ENCODE measurements at places on chromosomes 7 and 10.

DNA sequence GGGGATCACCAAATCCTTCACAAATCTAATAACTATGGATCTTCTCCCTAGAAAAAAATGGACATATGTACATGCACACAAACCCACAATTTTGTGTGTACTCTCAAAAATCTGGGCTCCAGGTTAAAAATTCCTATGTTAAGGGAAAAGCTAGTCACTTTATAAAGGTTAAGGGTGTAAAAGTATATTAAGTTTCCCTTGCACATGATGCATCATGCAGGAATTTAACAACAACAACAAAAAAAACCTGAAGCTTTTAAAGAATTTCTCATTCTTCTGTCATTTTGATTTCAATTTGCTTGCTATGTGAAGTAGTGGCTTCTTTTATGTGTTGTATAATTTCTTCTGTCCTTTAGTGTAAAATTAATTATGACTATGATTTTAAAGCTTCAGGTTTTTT lies 123.7 kb downstream of the CNOT4 start:
- no peak for DNase-seq

GRCh38 chr7:133358708-133359107 lies 105.8 kb downstream of the EXOC4 start:
- no peak for DNase-seq

DNA sequence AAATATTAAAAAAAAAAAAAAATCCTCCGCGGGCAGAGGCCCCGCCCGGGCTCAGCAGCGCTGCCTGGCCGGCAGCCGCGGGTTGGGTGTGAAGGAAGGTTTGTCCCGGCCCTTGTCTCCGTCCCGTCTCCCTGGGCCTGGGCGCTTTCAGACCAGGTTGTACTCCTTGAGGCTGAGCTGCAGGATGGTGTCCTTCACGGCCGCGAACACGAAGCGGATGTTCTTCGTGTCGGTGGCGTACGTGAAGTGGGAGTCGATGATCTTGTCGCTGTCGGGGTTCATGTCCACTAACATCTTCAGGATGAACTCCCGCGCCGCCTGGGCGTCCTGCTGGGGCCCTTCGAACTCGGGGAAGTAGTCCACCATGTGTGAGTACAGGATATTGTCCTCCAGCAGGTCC lies 123.7 kb upstream of the KCTD7 start:
- DNase-seq, result no peak

DNA sequence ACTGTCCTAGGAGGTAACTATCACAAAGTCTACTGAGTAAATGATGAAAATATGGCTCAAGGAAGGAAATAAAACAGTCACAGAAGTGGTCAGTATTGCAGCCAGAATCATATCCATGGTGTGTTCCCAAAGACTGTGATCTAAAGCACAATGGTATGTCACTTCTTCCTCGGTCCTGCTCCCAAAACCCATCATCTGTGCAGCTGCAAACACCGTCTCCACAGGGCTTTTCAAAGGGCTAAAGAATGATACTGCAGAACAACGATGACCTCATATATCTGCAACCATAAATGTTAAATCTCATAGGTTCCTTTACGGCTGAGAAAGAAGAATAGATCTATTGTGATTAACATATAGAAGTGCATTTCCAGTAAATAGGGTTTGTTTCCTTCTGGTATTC lies 465.0 kb downstream of the GRID1 start:
- DNase-seq, result no peak

- no peak for DNase-seq
Measured at GRCh38 chr7:603152-603951, 83.7 kb upstream of the PDGFA start.

DNA sequence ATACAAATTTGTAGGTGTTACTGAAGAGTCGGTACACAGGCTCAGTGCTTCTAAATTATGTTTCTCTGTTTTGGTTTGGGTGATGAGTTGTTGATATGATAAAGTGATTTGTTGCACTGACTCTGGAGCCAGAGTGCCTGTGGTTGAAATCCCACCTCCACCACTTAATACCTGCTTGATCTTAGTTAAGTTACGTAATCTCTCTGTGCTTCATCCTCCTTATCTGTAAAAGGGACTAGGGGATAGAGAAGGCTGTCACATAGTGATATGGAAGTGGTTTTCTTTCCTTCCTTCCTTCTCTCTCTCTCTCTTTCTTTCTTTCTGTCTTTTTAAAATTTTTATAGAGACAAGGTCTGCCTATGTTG lies 664 bp upstream of the HPS6 start:
- DNase-seq, result no peak

GRCh38 chr10:51400392-51401096 lies 298.9 kb downstream of the CSTF2T start:
- DNase-seq, result no peak

GRCh38 chr10:43204042-43204942 lies 62.6 kb downstream of the RASGEF1A start:
- no peak for DNase-seq

DNA sequence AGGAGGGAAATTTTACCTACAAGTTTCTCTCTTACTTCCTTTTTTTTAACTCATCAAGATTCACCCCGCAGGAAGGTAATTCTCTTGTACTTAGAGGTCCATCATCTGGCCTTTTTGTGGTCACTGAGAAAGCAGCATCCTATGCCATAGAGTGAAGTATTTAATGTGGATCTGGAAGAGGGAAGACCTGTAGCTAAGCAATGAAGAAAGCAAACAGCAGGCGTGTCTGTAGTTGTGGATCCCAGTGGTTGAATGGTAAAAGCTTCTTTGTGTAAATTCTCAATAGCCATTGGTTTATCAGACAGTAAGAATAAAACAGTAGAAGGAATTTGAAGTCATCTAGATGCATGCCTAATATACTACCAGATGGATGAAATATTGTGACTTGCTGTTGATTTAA lies 196.4 kb downstream of the ANKRD7 start:
- DNase-seq, result no peak

DNA sequence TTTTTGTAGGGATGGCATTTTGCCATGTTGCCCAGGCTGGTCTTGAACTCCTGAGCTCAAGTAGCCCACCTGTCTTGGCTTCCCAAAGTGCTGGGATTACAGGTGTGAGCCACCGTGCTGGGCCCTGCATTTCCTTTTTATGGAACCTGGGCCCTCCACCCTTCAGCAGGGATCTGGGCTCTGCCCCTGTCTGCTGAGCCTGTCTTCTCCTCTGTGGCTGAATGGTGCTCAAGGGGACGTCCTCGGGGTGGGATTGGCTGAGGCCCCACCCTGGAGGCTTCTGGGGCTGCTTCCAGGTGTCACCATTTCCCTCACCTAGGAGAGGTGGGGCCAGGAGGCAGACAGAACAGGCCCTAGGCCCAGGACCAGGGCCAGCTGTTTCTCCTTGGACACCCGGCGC lies 18.4 kb downstream of the FAM241B start:
- DNase-seq, result no peak

- DNase-seq, result no peak
Measured at GRCh38 chr7:69095649-69096048, 502.6 kb upstream of the AUTS2 start.

Data from activated T-helper 1 cell treated with Interleukin-2 at 50 U/mL for 16 hours (primary cell).